ENCODE measurements at places on chromosomes 7 and 10.

- no peak for DNase-seq
These were observed 543.2 kb upstream of the SEMA3D start for GRCh38 chr7:85730012-85730411.

DNA sequence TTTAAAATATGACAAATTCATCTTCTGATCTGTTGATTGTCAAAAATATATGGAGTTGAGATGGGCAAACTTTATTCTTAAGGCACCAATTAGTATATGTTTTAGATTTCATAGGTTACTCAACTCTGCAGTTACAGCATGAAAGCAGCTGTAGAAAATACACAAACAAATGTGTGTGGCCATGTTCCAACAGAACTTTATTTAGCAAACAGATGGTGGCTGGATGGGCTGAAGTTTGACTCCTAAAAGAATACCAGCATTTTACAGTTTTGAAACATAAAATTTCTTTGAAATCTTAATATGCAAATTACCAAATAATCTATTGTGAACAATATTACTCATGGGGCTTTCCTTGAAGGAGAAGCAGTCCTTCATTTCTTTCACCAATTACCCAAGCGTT lies 1206.0 kb upstream of the LRRTM3 start:
- DNase-seq = no peak

- DNase-seq = no peak
These were observed 29.2 kb downstream of the CALML5 start for GRCh38 chr10:5470062-5470751.

DNA sequence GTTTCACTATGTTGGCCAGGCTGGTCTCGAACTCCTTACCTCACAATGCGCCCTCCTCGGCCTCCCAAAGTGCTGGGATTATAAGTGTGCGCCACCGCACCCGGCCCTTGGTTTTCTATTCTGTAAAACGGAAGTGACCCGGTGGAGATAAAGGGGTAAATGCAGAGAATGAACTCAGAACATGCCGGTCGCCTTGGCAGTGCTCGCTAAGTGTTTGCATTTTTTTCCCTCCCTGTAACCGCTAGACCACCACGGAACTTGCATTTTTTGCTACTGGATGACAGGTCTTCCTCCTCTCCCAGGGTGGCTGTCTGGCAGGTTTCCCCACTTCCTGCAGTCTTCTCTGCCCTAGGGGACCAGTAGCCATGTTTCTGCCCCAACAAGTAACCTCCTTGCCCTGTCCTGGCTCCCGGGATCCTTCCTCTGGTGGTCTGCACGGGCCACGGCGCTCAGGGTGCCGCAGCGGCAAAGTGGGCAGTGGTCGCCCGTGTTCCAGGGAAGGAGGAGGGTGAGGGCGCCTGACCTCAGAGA lies 18.8 kb upstream of the GNA12 start:
- no peak for DNase-seq

DNA sequence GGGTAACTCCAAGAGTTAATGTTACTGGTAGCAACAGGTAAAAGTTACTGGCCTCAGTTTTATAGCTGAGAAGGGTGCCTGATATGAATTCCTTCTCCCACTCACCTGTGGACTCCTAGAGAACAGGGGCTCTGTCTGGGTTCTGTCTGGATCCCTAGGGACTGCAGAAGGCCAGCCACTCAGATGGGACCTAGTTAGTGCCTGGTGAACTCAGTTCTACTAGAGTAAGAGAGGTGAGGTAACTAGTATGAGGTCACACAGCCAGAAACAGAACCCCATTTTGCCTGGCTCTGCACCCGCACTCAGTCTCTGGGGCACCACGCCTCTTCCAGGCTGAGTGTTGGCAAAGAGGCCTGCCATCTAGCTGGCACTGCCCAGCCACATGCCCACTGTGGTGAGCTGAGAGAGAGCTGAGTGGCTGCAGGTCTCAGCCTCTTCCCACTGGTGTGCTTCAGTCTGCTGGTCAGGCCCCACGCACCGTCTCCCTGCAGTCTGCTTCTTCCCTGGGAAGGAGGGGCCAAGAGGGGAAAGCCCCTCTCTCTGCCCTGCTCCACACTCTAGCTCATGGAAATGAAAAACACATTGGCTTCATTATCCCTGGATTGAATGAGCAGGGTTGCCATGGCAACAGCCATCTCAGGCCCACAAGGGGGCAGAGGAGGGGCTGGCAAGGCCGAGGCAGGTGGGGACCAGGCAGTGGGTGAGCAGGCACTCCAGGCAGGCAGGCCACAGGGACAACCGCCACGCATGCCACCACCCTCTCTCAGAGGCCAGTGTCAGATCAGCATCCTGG lies 110.6 kb downstream of the ZMIZ1 start:
- no peak for DNase-seq

DNA sequence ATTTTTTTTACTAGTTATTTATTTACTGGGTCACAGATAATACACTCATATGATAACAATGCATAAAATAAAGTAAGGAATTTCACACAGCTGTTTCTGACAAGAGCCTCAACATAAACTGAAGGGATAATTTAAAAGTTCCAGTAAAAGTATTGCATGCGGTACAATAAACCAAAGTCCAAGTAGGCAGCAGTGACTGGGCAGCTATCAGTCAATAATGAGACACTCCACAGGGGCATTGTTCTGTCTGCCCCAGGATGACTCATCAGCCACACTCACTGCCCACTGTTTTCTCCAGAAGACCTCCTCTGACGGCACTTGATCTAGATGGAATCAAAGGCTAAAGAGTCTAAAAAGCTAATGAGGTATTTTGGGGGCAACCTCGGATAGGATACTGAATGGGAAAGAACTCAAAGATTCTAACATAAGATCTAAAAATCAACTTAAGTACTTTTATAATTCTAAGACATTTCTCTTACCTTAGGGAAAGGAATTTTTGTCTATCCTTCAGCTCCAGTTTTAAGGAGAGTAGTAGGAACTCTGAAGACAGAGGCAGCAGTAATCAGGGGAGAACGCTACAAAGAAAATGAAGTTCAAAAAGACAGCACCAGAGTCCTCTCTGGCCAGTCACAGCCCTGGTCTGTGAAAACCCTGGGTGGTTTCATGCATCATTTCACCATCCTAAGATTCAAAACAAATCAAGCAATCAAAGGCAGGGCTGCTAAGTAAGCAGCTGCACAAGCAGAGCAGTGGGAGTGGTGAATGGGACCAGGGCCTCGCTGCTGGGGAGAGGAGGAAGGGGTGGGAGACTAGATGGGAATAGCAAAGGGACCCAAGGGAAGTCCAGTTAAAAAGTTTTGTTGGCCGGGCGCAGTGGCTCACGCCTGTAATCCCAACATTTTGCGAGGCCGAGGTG lies 175.1 kb downstream of the AVL9 start:
- DNase-seq = no peak

DNA sequence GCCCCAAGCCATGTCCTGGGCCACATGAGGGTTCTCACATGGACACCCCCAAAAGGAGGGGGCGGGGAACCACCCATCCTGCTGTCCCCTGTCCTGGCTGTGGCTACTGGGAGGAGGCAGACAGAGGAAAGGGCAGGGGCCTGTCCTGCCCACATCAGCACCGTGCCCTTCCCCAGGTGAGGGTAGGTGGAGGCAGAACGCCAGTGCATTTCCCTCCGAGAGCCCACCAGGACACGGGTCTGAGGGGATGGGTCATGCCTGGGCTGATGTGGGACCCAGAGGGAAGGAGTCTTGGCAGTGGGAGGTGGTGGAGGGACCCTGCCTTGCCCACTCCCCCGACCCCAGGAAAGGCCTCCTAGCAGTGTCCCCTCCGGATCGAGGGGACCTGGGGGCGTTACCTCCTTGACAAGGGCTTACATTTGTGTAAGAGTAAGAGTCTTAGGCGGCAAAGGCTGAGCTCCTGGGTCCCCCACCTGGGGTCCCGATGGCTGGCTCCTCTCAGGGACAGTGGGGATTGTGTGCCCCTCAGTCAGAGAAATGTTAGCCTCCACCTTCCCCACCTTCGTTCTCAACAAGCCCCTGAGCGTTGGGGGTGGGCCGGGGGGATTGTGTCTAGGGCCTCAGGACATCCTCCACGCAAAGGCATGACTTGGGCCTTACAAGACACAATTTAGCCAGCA lies 6.1 kb downstream of the CRYGN start:
- no peak for DNase-seq

- no peak for DNase-seq
These were observed 12.4 kb upstream of the ZMIZ1 start for GRCh38 chr10:79056361-79056735.

GRCh38 chr10:113320987-113321386 lies 231.9 kb upstream of the HABP2 start:
- no peak for DNase-seq

- no peak for DNase-seq
These were observed 3.2 kb upstream of the VSTM4 start for GRCh38 chr10:49118430-49119074.

DNA sequence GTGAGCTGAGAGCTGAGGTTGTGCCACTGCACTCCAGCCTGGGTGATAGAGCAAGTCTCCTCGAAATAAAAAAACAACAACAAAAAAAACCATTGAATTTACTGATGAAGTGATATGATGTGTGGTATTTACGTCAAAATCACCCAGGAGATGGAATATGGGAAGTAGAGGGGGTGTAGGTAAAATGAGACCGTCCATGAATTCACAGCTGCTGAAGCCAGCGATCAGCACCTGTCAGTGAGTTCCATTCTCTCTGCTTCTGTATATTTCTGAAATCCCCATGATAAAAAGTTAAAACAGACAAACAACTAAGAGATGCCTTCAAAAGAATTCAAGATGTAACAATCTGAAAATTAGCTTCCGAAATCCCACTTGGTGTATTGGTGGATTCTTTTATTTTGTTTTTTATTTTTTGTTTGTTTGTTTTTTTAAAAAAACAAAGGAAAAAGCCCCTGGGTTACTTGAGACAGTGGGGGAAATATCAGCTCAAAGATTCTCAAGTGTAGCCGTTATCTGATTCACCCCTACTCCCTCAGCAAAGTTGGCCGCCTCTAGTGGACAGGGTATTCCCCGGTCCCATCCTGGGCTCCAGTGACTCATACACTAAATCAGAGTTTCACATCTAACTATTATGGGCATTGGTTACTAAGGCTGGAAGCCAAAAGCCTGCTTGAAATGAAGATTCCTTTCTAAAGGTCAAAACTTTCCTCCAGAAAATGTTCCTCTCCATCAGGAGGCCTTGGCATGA lies 76.4 kb downstream of the MAP3K8 start:
- DNase-seq = no peak

- DNase-seq = no peak
These were observed 517.4 kb downstream of the CCSER2 start for GRCh38 chr10:84845628-84846261.

- no peak for DNase-seq
These were observed 194.4 kb downstream of the MYOF start for GRCh38 chr10:93287775-93288174.

DNA sequence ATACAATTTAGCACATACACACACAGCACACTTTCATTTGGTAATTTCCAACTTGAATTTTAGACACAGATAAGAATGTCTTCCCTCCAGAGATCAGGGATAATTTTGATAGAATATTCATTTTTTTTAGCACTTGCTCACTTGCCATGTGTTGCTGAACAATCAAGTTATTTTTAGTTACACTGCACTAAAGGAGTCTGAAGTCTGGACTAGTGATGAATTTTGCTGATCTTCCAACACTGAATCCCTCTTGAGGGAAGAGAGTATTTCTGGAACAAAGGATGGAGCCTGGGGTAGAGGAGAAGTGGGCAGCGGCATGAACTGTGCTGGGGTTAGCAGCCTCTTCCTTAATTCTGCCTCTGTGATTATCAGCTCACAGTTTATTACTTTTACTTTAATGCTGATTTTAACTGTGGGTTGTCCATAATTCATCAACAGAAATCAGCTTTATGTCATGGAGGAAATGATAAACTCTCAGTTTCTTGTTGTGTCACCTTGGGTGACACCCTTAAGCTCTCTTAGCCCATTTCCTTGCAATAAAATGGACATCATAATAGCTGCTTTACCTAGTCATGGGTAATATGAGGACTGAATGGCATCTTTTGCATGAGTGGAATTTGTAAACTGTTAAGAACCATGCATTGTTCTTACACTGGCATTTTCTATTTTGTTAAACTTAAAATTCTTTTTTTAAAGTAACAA lies 32.1 kb downstream of the SGPL1 start:
- DNase-seq = no peak

DNA sequence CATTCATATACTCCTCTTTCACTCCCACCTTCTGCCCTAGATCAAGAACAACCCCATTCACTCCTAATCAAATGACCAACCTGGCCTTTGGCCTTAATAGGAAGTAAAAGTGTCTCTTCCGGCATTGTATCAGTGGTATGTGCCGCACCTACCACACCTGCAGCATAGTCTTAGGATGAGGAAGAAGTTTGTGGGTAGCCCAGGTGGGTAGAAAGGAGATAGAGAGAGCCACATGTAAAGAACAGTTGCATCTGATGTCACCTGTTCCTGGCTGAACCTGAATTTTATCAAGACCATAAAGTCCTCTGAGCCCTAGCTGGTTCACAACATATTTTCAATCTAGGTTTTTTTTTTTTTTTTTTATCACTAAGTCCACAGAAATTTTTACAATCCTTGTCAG lies 55.5 kb upstream of the PTPN12 start:
- no peak for DNase-seq

DNA sequence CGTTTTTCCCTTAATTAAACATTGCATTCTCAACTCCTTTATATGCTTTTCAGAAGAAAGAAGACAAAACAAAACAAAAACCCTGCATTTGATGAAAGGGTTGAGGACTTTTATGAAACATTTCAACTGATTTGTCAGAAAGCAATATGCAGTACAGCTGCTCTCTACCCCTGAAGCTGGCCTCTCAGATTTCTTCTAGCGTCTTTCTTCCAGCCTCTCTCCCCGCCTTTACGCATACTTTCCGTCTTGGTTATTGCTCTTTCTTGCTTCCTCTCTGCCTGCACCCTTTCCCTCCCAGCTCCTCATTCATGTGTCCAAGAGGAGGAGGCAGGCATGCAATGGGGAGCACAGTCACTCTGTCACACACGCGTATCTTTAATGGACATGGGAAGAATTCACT lies 91.0 kb upstream of the COL1A2 start:
- no peak for DNase-seq

DNA sequence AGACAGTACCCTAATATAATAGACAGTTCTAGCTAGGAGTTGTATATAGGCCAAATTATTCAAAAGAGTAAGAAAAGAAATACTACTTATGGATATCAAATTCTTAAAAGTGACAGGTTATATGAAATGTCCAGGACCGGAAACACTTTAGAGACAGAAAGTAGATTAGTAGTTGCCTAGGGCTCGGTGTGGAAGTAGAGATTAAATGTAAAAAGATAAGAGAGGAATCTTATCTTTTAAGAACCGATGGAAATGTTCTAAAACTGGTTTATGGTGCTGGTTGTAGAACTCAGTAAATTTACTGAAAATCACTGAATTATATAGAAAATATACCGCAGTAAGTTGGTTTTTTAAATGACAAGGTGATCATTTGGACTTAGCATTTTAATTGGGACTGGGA lies 147.5 kb upstream of the ASAH2 start:
- no peak for DNase-seq

GRCh38 chr10:25176421-25176968 lies 1.7 kb downstream of the GPR158 start:
- DNase-seq = no peak

- DNase-seq = no peak
These were observed 28.9 kb upstream of the ANAPC16 start for GRCh38 chr10:72186982-72187330.

- no peak for DNase-seq
These were observed 111.4 kb upstream of the FGFR2 start for GRCh38 chr10:121709675-121710073.

- no peak for DNase-seq
These were observed 33.3 kb upstream of the TES start for GRCh38 chr7:116177009-116177408.

- DNase-seq = no peak
These were observed 2.7 kb upstream of the PDGFA start for GRCh38 chr7:522071-522950.

Data from NCI-H524 treated with DMSO at 0.1 percent for 48 hours (cell line).